ENCODE measurements at places on chromosomes 5 and 9.

GRCh38 chr5:74127381-74128320 is 501.7 kb downstream of the ARHGEF28 start:
- no peak for DNase-seq

DNA sequence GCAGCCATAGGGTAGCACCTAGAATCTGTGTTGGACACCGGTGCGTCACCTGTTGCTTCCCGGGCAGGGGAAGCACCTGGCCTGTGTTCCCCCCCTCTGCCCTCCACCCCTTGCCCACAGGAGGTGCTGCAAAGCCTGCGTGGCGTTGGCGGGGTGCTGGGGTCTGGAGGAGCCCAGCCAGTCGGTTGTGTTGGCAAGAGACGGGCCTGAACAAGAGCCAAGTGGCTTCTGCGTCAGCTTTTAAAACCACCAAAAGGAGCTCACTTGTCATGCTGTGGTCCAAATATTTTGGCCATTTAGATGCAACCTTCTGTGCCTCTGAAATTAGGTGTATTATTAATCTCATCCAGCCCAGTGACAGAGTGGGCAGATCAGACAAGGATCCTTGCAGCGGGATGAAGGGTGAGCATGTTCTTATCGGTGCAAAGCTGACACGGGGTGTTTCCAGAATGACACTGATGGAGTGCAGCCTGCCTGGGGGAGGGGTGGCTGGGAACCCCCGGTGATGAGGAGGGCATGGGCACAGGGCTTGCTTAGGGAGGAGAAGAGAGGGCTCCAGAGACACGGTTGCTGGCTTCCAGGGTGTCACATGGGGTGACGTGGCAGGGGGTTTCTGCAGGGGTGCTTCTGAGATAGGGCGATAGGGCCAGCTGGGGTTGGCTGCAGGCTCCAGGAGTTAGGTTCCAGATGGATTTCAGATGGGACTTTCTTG is 9.7 kb upstream of the RXRA start:
- DNase-seq: no peak

GRCh38 chr5:97923496-97923895 is 740.4 kb upstream of the RIOK2 start:
- DNase-seq: no peak

GRCh38 chr9:21685502-21685901 is 116.9 kb upstream of the MTAP start:
- DNase-seq: no peak

- no peak for DNase-seq
Measured at GRCh38 chr5:126454081-126454480, 30.9 kb downstream of the GRAMD2B start.

DNA sequence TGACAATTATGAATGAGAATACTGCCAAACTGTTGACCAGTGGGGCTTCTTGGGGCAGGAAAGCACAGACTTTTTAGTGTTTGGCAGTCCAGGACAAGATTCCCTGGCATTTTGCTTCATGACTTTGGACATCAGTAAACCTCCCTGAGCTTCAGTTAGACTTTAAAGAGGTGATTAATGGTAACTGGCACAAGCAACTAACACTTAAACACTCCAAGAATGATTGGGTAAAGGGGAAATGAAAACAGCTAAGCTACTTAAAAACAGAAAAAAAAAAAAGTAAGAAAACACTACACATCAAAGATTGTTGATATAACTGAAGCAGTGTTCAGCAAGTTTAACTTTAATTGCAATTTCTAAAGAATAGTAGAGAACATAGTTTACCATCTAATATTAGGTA is 13.4 kb downstream of the PAIP1 start:
- no peak for DNase-seq

GRCh38 chr9:75950998-75951397 is 60.5 kb downstream of the PCSK5 start:
- DNase-seq: no peak

- no peak for DNase-seq
Measured at GRCh38 chr9:72412483-72413040, 47.6 kb upstream of the ZFAND5 start.

GRCh38 chr9:87642330-87643106 is 83.4 kb upstream of the CTSL start:
- no peak for DNase-seq

GRCh38 chr5:18179579-18179978 is 545.3 kb downstream of the TAF11L14 start:
- DNase-seq: no peak

DNA sequence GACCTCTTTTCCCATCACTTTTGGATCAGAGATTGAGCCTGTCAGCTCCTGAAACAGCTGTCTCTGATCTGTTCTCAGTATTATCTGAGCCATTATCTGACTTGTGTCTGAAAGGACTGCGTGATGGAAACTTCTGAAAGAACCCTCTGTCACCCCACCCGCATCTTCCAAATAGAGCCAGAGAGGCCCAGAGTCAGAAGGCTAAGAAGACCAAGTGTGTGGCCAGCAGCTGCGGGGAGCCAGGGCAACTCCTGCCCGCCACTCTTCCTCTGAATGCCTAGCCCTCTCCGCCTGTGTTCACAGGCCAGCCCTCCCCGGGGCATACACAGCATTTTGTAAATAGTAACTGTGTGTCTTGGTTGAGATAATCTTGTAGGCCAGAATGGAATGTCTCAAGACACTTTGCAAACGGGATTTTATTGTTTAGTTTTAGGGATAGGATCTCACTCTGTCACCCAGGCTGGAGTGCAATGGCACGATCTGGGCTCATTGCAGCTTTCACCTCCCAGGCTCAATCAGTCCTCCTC is 92.7 kb downstream of the AOPEP start:
- DNase-seq: no peak

GRCh38 chr5:73314395-73315257 is 134.0 kb downstream of the FOXD1 start:
- no peak for DNase-seq

DNA sequence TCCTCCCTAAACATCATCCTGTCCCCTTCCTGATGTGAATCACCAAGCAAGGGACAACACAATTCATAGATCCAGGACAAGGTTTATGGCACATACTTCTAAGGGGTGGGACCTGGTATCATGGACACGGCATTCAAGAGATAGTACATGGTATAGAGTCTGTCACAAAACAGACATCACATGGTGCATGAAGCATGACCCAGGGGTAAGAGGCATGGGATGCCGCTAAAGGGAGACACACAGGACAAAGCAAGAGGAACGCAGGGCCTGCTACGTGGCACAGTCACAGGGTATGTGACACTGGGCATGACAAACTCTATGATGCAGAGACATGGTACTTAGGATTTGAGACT is 20.7 kb downstream of the GSN start:
- DNase-seq: no peak

GRCh38 chr5:160835818-160836528 is 16.0 kb downstream of the ATP10B start:
- no peak for DNase-seq

GRCh38 chr9:105832096-105832710 is 137.9 kb downstream of the TMEM38B start:
- DNase-seq: no peak

DNA sequence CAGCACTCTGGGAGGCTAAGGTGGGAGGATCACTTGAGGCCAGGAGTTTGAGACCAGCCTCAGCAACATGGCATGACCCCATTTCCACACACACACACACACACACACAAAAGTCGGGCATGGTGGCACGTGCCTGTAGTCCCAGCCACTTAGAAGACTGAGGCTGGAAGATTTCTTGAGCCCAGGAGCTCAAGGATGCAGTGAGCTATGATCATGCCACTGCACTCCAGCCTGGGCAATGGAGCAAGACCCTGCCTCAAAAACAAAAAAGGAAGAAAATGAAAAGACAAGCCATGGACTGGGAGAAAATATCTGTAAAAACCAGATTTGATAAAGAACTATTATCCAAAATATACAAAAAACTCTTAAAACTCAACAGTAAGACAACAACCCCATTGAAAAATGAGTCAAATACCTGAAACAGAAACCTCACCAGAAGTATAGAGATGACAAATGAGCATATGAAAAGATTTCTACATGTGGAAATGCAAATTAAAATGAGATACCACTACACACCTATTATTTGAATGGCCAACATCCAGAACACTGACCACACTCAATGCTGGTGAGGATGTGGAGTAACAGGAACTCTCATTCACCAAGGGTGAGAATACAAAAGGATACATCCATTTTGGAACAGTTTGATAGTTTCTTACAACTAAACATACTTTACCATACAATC is 24.7 kb downstream of the DNAJA1 start:
- DNase-seq: no peak

DNA sequence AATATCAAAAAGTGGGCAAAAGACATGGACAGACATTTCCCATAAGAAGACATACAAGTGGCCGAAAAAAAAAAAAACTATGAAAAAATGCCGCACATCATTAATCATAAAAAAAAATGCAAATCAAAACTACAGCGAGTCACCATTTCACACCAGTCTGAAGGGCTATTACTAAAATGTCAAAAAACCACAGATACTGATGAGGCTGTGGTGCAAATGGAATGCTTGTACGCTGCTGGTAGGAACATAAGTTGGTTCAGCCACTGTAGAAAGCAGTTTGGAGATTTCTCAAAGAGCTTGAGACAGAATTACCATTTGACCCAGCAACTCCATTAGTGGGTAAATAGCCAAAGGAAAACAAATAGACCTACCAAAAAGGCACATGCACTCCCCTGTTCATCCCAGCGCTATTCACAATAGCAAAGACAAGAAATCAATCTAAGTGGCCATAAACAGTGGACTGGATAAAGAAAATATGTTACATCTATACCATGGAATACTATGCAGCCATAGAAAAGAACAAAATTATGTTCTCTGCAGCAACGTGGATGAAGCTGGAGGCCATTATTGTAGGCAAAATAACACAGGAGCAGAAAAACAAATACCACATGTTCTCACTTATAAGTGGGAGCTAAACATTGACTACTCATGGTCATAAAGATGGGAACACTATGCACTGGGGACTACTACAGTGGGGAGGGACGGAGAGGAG is 110.6 kb upstream of the BOD1 start:
- DNase-seq: no peak

DNA sequence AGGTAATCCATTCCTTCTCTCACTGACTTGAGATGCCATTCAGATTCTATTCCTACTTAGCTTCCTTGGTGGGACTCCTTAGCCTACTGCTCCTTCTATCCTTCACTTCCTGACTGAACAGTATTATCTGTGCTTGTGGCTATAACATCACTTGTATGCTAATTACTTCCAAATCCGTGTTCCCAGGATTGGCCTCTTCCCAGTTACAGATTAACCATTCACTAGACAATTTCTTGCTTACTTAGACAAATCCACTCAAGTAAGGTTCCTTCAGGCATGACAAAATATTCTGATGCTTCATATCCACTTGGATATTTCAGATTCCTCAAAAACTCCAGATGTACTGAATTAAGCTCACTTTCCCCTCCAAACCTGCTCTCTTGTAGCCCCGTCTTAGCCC is 18.3 kb downstream of the LIFR start:
- no peak for DNase-seq
